ENCODE measurements at places on chromosomes 1 and 21.

GRCh38 chr1:170377896-170378634 is 153.9 kb upstream of the GORAB start:
- no peak for DNase-seq

DNA sequence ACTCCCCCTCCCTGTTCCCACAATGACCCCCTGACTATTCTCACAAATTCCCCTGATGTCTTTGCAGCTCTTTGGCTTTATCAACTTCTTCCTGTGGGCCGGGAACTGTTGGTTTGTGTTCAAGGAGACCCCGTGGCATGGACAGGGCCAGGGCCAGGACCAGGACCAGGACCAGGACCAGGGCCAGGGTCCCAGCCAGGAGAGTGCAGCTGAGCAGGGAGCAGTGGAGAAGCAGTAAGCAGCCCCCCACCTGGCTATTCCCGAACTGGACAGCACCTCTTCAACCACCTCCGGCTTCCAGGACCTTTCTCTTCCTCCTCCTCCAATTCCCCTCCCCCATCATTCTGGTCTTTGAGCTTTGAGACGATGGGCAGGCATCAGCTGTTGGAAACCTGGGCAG is 4.4 kb upstream of the ATXN7L2 start:
- DNase-seq, result no peak

- DNase-seq, result no peak
These were observed 29.0 kb downstream of the SPEN start for GRCh38 chr1:15876357-15877055.

DNA sequence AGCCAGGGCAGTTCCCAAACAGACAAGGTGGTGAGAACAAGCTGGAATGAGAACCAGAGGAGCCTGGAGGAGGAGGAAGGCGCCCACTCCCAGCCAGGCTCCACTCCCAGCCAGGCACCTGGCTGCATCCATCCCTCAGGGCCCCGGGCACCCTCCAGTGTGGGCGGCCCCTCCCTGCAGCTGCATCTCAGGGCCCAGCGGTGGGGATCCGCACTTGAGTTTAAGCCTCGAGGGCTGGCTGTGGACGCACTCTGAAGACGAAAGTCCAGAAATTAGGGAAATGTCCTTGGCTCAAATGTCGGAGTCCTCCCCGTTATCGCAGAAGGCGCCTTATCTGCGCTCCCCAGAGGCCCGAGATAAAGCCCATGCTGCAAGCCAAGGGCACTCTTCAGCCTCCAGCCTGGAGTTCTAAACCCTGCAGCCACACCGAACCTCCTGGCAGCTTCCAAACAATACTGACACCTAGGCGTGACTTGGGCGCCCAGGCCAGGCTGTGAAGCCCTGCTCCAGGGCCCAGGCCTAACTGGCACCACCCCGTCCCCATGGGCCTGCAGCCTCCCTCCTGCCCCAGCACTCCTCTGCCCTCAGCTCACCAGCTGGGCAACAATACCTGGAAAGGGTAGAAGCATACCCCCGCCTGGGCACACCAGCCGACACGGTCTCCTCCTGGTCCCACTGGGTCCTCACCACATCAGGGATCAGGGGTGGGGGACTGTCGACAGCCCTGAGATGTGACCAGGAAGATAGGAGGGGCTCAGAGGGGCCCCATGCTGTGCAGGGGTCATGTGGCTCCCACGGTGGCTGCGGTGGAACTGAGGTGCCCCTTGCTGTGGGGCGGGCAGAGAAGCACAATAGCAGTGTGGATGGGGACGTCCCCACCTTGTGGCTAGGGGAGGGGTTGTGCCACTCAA is 184.8 kb upstream of the VAMP3 start:
- no peak for DNase-seq

DNA sequence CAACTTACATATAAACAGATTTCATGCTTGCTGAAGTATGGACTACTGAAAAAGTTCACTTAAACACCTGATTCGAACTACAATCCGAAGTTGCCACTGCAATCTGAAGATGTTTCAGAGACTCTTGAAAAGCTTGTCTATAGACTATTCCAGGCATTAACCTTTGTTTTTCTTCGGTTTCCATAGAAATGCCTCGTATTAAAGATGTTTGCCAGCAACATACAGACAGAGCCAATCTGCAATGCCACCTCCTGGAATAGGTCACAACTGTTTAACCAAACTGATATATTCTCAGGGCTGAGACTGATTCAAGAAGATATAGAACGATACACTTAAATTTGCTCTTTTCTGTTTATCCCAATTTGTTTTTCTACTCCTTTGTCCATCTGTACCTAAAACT is 28.9 kb upstream of the DMRTB1 start:
- no peak for DNase-seq

- DNase-seq, result no peak
These were observed 59.9 kb downstream of the DNM3 start for GRCh38 chr1:171901245-171901644.

GRCh38 chr21:15441060-15441493 is 288.7 kb upstream of the USP25 start:
- no peak for DNase-seq

DNA sequence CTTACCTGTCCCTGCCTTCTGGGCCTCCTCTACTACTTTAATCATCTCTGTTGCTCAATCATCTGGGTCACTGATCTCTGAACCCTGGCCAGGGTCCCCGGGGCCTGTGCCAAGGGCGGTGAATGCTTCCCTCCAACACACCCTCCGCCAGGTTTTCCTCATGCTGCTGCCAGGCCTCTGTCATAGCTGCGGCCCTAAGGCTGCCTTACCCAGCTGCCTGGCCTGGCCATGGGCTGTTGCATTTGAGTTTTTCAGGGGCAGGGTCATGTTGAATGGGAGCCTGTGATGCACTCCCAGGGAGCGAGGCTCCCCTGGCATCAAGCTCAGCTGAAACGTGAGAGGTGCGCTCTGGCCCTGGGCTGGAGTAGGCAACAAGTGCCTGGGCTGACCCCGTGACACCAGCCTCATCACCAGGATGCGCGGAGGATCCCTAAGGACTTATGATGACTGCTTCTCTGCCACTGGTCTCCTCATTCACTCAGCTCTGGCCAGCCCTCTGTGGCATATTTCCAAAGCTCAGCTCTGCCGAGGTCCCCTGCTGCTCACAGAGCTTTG is 7.6 kb downstream of the EDN2 start:
- no peak for DNase-seq

DNA sequence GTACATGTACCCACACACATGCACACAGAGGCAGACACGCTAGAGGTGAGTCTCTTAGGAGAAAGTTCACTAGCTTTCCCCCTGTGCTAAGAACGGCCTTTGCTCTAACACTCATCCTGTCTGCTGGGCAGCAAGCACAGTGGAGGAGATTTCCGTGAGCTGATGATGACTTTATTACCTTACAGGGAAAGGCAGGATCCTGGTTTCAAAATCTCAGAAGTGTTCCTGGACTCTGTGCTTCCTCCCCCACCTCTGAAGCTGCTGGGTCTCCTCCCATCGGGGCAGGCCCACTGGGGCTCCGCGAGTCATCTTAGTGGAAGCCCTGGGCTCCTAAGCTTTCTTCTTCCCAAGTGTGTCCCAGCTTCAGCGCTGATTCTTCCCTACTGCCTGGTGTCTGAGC is 2.7 kb downstream of the FAM3B start:
- no peak for DNase-seq

DNA sequence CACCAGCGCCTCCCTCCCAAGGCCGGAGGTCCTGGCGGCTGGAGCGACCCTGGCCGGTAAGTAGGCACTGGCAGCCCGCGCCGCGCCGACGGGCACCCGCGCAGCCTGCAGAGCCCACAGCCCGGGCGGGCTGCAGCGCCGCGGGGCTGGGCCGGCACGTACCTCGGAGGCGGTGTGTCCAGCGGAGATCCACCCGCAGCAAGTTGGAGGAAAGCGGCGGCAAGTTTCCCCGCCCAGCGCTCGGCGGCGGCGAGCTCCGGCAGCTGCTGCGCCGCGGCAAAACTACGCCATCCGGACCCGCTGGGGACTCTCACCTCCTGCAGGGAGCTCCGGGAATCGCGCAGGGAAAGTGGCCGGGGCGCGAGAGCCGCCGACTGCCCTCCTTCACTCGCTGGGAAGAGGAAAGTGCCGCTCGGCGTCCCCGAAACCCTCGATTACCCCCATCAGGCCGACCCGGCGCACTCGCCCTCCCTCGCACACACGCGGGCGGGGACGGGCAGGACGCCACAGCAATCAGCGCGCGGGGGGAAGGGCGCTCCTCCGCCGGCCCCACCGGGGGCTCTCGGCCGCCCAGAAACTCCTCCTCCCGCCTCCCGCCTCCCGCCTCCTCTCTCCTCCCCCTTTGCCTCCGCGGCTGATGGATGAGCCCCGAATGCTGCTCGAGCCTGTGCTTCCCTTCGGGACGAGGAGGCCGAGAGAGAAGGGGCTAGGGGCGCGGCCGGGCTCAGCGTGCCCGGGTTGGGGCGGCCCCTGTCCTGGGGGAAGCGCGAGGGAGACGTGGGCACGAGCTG is at the start of gene TGFBR3:
Gene TGFBR3, minus strand, starts transcription at position 436 of the 791 bp plus-strand sequence. CDS start 24,620 bp downstream, outside the sequence.
- DNase-seq, result no peak

GRCh38 chr1:116365353-116365780 is 7.7 kb upstream of the ATP1A1 start:
- DNase-seq, result no peak

DNA sequence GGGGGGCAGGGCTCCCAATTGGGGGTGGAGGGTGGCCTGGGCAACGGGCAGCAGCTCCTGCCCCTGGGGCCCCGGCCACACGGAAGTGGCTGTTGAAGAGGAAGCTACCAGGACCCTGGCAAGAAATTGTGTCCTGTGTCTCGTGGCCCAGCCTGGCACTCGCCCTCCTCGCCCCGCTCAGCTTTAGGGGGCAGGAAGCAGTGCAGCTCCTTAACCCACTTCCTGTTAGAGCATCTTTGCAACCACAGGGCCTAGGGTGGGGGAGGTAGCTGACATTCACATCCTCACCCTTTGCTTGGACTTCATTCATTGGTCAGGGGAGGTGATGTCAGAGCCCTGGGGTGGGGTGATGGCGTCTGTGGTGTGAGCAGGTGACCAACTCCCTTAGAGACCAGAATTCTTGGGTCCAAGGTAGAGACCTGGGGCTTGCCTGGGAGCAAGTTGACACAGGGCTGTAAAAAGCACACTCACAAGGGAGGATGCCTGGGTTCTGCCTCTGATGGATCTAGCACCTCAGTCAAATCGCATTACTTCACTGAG is at the start of gene ARHGAP30:
Gene ARHGAP30, minus strand, starts transcription at position 161 of the 540 bp plus-strand sequence. CDS start 267 bp downstream, outside the sequence.
- DNase-seq, result peak; percentile 96

DNA sequence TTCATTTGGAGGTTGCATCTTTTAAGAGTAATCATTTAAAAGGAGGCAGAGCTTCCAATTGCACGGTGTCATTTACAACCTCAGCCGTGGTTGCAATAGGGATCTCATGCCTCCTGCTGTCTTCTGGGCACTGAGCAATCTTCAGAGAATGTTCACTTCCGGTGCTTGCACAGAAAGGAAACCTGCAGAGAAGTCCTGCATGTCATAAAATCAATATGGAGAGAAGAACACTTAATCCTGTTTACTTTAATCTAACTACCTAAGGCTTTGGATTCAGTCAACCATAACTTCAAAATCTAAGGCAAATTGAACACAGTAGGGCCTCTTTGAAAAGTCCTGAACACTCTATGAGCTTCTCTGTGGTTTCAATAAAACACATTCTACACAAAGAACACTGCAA is 11.3 kb upstream of the MAP10 start:
- peak; percentile 81 for DNase-seq

- no peak for DNase-seq
These were observed 177.5 kb downstream of the SETD4 start for GRCh38 chr21:35882791-35883240.

GRCh38 chr1:3087049-3087448 is 18.0 kb downstream of the PRDM16 start:
- no peak for DNase-seq

- DNase-seq, result no peak
These were observed 11.3 kb downstream of the CASZ1 start for GRCh38 chr1:10784998-10785727.

GRCh38 chr1:234886081-234886984 is 242.3 kb downstream of the TOMM20 start:
- no peak for DNase-seq

- DNase-seq, result no peak
These were observed 194.2 kb downstream of the SIPA1L2 start for GRCh38 chr1:232435729-232436128.

- DNase-seq, result no peak
These were observed 274.4 kb downstream of the PLPP3 start for GRCh38 chr1:56304975-56305374.

- DNase-seq, result no peak
These were observed 436.8 kb downstream of the CAMTA1 start for GRCh38 chr1:7221826-7222694.

DNA sequence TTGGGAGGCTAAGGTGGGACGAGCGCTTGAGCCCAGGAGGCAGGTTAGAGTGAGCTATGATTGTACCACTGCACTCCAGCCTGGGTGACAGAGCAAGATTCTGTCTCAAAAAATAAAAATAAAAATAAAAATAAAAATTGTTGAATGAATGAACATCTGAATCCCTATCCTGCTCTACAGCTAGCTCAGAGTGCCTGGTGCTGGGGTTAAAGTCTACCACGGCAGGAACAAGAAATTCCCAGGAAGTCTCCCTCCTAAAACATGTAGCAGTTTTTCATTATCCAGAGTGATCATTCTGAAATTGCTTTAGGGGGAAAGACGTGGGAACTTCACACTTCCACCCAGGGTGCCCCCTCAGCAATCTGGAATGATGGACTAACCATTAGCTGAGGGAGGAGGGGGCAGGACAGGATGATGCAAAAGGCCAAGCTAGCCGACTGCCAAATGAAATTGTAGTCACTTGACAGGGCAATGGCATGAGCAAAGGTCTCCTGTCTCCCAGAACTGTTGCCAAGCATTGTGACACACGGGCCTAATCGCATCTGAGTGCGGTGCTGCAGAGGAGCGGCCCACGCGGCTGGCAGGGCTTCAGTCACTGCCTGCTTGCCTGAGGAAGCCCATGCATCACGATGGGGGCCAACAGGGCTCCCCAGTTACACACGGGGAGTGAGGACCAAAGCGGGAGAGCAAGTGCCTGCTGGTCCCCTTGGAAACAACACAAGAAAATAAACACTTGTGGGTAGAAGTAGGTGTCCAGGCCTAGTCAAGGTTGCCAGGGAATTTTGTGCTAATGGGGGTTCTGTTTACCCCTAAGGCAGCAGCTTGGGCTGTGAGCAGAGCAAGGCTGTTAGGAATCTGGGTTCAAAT is 85.7 kb downstream of the NENF start:
- DNase-seq, result no peak

- peak; percentile 73 for DNase-seq
These were observed 66.4 kb upstream of the BTG3 start for GRCh38 chr21:17679002-17679600.

DNA sequence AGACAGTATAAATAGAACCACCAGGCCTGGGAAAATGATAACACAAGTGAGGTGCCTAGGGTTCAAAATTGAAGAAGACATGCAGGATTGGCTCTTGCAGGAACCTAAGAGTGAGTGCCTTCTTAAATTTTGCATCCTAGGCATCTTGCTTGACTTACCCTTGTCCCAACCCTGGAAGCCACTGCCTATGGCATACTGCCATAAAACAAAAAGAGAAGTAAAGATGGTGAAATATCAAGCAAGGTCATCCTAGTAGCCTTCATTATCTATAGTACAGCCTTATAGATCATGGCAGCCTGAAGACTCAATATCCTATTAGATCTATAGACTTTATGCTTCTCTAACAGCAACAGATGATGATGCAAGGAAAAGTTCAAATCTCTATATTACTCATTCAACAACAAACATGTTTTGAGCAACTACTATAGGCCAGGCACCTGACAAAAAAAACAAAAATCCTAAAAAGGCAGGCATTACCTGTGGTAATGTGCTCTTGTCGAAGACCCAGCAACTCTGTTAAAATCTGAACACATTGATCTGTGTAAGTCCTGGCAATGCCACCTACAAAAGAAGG is 6.3 kb downstream of the AP4B1 start:
- no peak for DNase-seq
